ENCODE measurements at places on chromosomes 16 and 17.

DNA sequence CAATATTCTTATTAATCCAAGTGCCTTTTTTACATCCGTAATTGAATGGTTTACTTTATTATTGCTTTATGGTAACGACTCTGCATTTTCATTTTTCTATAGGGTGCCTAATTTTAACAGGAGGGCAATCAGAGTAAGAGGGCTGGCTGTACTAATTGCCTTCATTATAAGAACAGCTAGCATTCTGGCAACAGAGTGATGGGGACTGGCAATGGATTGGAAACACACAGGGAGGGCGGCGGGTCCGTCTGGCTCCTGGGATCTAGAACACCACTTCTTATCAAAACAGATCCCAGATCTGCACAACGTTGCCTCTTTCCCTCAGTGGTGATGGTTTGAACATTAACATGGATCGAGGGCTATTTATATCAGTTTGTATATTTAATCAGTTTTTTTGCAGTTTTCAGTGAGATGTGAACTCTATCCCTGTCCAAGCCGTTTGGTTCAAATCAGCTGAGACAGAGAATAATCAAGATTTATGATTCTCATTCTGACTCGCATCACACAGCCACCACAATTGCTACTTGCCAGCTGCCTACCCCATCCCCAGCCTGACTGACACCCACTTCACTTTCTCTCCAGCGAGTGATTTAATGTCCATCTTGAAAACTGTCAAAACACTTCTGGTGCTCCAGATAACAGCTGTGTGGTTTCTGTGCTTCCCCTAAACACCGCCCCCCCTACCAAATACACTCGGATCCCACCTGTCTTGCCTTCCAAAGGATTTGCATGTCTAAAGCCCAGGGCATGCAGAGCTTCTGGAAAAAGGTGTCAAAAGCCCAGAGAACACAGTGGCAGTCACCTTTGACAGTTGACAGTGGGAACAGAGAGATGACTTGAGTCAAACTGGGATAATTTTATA is 327.9 kb downstream of the HS3ST4 start:
- peak; percentile 83 for DNase-seq

DNA sequence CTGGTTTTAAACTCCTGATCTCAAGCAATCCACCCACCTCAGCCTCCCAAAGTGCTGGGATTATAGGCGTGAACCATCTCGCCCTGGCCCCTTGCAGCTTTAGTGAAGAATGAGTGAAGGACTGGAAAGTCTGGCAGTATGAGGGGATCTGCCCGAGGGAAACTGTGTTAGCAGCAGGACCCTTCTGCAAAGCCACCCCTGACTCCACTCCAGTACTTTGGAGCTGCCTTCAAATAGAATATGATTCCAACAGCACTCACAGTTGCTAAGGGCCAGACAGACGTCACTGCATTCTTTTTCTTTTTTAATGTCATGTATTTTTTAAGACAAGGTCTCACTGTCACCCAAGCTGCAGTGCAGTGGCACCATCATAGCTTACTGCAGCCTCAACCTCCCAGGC is 52.3 kb downstream of the KPNA2 start:
- DNase-seq: no peak

- DNase-seq: no peak
Observed at GRCh38 chr16:71572497-71573116, 4.3 kb downstream of the TAT start.

- no peak for DNase-seq
Observed at GRCh38 chr17:73343739-73344454, 32.1 kb upstream of the CDC42EP4 start.

- no peak for DNase-seq
Observed at GRCh38 chr16:55222486-55222885, 101.5 kb upstream of the IRX6 start.
